Stimulated activated CD8-positive, alpha-beta memory T cell treated with anti-CD3 and anti-CD28 coated beads, Interleukin-15, amount 100 ng/mL, for 4 hours (primary cell): ENCODE measurements at places on chromosomes 16 and 17.

DNA sequence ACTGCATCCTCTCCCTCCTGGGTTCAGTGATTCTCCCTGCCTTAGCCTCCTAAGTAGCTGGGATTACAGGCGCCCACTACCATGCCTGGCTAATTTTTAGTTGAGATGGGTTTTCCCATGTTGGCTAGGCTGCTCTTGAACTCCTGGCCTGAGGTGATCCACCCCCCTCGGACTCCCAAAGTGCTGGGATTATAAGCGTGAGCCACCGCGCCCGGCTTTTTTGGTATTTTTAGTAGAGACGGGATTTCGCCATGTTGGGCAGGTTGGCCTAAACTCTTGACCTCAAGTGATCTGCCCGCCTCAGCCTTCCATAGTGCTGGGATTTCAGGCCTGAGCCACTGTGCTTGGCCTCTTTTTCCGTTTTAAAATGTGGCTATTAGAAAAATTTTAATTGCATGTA lies 343.8 kb upstream of the RBFOX1 start:
- no peak for DNase-seq

GRCh38 chr17:80795754-80796153 lies 195.9 kb upstream of the CHMP6 start:
- no peak for DNase-seq

GRCh38 chr16:80711406-80711805 lies 93.0 kb downstream of the CDYL2 start:
- DNase-seq, result no peak

GRCh38 chr16:20255002-20255401 lies 72.3 kb downstream of the GP2 start:
- DNase-seq, result no peak

GRCh38 chr17:15220785-15221184 lies 44.3 kb downstream of the PMP22 start:
- DNase-seq, result no peak

GRCh38 chr17:41987642-41988041 lies 21.0 kb downstream of the CNP start:
- DNase-seq, result no peak

DNA sequence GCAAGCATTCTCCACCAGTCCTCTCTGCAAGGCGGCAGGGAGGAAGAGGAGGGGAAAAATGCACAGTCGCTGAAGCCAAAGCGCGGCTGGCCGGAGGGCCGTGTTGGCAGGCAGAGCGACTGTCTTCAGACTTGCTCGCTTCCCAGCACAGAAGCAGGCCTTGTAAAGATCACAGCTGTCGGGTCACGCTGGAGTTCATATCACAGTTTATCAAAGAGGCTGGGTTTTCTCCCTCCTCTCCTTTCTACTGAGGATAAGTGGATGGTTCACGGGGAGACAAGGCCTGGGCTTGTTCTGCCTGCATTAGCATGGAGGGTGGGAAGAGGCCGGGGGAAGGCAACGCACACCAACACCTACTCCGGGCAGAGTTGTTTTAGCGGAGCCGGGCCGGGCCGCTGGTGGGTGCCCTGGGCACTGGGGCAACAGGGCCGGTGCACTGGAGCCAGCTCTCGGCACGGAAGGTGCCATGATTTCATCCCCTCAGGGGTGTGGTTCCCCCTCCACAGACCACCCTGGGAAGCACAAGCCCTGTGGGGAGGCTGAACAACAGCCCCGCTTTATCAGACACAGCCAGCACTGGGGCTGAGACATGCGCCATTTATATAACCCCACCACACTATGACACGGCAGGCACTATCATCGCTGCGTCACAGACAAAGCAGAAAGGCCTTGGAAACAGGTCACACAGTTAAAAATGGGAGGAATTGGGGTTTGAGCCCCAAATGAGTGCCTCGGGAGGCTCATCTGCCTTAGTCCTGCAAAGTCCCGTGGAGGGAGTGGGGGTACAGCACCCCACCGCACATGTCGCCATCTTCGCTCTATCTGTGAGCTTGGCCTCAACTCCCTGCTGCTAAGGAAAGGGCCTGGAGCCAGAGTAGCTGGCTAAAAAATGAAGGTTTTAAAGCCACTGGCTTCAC lies 40.3 kb upstream of the MTSS2 start:
- no peak for DNase-seq

DNA sequence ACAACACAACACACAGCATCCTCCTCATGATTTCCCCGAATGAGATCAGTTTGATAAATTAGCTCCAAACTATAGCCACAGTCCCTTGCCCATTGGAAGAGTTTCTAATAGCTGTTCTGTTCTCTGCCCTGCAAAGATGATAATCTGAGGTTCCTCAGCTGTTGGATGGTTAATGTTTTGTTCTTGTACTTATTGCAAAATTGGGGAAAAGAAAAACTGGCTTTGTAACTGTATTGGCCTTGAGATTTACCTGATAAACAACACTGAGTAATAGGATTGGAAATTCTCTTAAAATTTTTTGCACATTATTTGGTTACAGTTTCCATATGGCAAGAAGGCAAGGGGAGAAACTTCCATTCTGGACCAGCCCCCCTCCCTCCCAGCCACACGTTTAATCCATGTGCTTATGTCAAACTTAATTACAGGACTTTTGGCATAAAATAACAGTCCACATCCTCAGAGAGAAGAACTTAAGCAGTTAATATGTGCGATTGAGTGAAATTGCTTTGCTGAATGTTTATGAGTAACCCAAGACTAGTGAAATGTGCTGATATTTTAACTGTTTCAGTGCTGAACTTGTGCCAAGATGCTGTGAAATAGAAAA lies 119.1 kb upstream of the ZFHX3 start:
- no peak for DNase-seq

GRCh38 chr17:55090079-55090492 lies 121.5 kb downstream of the STXBP4 start:
- peak; percentile 8 for DNase-seq

DNA sequence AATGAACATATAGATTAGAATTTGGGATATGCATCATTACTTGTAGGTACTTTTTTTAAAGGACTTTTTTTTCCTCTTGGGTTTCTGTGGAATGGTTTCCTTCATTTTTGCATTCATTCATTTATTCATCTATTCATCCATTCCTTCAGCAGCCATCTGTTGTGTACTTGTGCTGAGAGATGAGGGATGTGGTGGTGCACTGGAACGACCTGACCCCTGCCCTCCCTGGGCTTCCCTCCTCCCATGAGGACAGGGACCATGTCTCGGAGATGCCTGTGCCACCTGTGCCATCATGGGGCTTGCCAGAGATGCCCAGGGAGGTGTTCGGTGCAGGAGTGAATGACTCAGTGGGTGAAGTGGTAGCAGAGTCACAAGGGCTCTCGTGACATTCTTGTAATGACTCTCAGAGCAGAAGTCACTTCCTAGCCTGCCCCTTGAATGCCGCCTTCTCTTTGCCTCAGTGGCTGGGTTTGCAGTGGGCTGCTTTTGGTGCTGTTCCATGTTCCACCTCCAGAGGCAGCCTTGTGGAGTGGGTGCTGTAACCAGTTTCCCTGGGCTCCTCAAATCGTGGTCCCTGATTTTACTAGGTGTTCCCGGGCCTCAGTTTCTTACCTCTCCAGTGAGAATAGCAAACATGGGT lies 43.9 kb downstream of the CLEC16A start:
- DNase-seq, result no peak

GRCh38 chr17:71409137-71409536 lies 711.7 kb upstream of the SOX9 start:
- DNase-seq, result no peak

DNA sequence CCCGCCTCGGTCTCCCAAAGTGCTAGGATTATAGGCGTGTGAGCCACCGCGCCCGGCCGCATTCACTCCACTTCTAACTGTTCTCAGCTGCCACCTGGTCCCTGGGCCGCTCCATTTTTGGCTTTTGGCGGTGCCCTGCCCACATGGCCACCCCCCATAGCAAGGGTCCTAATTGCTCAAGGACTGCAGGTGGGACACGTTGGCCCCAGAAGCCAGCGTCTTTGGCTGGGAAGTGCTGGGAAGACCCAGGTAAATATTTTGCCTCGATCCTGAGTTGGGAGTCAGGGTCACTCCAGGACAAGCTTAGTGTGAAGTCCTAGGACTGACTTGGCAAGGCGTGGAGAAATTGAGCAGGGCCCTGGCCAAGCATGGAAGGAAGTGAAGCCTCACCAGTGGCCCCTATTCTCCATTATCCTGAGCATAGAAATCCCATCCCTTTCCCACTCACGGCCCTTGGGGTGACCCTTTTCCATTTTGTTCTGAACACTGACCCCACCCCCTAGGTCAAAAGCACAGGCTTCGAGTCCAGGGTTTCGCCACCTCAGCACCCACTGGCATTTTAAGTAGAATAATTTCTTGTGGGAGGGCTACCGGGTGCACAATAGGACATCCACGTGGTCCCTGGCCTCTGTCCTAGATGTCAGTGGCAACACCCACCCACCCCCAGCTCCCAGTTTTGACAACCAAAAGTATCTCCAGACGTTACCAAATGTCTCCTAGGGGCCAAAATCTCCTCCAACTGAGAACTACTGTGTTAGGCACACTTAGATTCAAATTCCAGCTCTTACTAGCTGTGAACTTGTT lies 5.9 kb upstream of the WDR81 start:
- DNase-seq, result no peak

DNA sequence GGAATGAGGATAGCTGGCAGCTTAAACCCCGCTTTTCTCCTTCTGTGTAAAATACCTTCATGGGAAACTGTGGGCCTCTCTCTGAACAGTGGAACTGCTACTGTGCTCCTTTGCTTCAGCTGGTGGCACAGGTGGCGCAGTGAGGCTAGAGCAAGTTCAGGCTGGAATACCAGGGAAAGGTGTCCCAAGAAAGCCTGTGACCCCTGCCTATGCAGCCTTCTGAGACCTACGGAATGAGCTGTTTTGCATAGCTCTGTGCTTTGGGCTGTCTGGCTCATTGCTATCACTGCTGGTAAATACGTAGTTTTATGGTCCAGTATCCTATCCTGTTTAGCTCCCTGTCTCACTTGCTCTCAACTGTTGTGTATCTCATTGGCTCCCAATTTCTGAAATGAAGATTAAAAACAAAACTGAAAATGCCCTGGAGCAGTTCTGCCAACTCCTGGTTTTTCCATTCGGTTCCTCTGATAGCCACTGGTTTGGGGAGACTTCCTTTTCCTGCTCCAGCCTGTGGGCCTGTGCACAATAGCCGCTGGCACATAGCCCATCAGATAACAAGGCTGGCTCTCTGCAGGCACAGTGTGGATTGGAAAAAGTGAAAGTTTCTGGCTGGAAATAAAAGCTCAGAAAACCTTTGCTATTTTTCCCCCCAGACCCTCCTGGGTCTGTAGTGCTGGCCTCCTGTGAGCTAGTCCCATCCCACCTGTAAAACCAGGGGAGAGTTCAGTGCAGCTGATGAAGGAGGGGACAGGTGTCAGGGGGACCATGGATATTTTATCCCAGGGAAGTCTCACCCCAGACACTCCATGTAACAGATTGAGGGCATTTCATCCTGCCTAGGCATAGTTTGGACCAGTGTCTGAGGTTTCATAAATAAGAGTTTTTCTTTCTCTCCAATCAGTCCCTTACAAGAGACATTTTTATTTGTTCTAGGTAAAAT lies 24.0 kb downstream of the LIMD2 start:
- no peak for DNase-seq

DNA sequence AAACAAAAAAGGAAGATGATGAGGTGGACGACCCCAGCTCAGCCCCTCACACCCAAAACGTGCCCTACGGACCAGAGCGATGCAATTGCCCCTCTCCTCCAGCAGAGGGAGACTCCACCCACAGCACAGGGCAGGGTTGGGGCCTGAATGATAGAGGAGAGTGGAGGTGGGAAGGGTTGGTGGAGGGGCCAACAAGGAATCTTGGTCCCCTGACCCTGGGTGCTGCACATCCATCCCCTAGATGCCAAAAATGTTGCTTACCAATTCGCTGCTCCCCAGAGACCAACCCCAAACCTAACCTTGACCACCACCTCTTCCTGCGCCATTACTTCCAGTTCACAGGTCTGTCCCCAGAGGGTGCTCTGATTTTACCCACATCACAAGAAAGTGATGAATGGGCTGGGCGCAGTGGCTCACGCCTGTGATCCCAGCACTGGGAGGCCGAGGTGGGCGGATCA lies 12.9 kb downstream of the P2RX5 start:
- DNase-seq, result no peak

GRCh38 chr17:76479515-76480060 lies 12.2 kb downstream of the AANAT start:
- DNase-seq, result no peak

- no peak for DNase-seq
Measured at GRCh38 chr16:29878172-29878571, 15.1 kb upstream of the CDIPT start.

- DNase-seq, result no peak
Measured at GRCh38 chr16:12131755-12132154, 155.2 kb downstream of the SNX29 start.

- no peak for DNase-seq
Measured at GRCh38 chr16:14193316-14193871, 122.3 kb downstream of the MRTFB start.

- no peak for DNase-seq
Measured at GRCh38 chr17:12388226-12388625, 277.5 kb upstream of the MYOCD start.

DNA sequence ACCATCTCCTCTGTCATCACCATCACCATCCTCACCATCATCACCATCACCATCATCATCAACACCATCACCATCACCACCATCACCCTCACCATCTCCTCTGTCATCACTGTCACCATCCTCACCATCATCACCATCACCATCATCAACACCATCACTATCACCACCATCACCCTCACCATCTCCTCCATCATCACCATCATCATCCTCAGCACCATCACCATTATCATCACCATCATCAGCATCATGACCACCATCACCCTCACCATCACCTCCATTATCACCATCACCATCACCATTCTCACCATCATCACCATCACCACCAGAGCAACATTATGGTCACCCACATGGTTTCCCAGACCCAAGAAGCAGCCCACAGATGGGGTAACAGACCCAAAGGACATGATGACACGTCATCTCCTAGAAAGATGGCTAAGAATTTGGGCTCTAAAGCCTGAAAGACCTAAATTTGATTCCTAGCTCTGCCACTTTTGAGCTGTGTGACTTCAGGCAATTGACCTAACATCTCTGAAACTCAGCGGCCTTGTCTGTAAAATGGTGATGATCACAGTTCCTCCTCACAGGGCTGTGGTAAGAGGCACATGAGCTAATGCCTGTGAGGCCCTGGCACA lies 14.6 kb downstream of the SCNN1B start:
- DNase-seq, result no peak

GRCh38 chr16:72934636-72935403 lies 113.1 kb downstream of the ZFHX3 start:
- no peak for DNase-seq

DNA sequence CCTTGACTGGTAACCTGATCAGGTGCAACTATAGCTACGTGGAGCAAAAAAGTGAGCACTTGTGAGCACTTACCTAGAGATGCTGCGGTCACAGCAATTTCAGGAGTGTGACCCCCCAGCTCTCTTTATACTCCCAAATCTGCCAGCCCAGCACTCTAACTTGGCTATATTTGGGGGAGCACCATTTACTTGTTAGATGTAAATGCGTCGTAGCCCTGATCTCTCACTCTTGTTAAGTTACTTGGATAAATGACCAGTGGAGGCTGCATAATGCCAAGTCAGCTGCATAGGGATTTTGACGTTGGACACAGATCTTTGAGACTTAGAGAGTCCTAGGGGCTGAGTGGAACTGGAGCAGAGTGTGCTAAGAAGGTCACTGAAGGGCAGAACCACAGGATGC lies at the start of gene MYH13:
TSS of gene MYH13 (minus strand) at position 101 of the 400 bp plus-strand sequence. CDS start 8,476 bp downstream, outside the sequence.
- DNase-seq, result no peak

- no peak for DNase-seq
Measured at GRCh38 chr17:66375121-66375520, 72.7 kb downstream of the PRKCA start.
